Glomerular endothelial cell (primary cell): ENCODE measurements at places on chromosomes 11 and 22. TPM values are rescaled to one million over a fixed set of nuclear protein-coding genes. Genes with fewer than 3 reads are reported as not detected.

DNA sequence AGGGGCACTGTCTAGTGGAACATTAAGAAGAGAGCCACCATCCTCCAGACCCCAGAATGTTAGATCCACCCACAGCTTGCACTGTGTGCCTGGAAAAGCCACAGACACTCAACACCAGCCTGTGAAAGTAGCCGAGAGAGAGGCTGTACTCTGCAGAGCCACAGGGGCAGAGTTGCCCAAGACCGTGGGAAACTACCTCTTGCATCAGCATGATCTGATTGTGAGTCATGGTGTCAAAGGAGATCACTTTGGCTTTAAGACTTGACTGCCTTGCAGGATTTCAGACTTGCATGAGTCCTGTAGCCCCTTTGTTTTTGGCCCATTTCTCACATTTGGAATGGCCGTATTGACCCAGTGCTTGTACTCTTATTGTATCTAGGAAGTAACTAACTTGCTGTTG, 115.9 kb upstream of the CCDC179 start:
- no peak for DNase-seq

DNA sequence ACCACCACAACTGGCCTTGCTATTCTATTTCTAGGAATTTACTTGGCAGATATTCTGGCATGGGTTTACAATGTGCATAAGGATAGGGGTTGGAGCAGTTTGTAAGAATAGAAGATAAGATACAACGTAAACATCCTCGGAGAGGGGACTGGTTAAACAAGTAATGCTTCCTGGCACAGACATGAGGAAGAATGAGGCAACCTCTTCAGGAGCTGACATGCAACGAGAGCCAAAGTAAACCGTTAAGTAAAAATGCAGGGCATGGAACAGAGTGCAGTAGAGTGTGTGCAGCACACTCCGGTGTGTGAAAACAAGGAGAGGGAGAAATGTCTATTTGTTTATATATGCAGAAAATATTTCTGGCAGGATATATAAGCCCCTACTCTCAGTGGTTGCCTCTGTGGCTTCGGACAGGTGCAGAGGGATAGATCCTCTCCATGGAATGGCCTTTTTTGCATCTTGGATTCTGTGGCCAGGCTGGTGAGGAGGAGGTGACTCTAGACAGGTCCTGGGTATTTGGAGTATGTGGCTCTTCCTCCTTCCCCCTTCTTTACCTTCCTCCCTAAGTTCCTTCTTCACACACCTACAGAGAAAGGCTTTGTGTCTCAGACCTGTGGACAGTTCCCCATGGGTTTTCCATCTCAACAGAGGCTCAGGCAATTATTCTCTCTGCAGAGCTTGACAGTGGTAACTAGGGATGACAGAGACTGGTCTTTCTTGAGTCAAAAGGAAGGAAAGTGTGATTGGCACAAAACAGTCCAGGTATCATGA, 2.5 kb downstream of the RAB36 start:
- DNase-seq: no peak

DNA sequence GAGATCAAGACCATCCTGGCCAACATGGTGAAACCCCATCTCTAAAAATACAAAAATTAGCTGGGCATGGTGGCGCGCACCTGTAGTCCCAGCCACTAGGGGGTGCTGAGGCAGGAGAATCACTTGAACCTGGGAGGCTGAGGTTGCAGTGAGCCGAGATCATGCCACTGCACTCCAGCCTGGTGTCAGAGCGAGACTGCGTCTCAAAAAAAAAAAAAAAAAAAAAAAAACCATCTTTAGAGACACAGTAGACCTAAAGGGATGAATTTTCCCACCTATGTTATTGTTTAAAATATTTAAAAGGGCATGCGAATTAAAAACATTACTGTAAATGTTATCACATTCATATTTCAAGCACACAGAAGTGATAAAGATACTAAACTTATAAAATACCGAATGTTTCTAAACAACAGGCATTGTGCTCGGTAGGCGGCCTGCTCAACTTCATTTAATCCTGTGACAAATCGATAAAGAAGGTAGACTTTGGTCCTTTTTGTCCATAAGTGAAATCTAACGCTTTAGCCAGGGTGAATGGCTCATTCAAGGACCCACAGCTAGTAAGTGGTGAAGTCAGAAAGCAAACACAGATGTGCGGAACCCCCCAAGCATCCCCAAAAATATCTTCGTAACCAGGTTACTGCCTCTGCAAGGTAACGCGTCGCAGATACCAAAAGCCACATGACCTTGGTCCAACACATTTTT, 16.1 kb downstream of the NCAPD3 start:
- DNase-seq: no peak

DNA sequence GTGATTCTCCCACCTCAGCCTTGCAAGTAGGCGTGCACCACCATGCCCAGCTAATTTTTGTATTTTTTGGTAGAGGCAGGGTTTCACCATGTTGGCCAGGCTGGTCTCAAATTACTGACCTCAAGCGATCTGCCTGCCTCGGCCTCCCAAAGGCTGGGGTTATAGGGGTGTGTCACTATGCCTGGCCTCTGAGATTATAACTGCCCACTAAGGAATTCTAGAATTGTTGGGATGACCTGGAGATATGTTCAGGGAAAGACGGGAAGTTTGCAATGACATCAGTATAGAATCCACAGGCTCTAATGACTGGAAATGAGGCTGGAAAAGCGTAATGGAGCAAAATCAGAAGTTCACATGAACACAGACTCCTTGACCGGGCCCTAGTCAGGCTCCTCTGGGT, 62.2 kb downstream of the CLMP start:
- no peak for DNase-seq

ASPHD2 gene
- 2.6 and 5.4 TPM in 2 replicates for total RNA-seq

GRCh38 chr11:67349928-67350465, 3.3 kb downstream of the POLD4 start:
- DNase-seq: no peak

DNA sequence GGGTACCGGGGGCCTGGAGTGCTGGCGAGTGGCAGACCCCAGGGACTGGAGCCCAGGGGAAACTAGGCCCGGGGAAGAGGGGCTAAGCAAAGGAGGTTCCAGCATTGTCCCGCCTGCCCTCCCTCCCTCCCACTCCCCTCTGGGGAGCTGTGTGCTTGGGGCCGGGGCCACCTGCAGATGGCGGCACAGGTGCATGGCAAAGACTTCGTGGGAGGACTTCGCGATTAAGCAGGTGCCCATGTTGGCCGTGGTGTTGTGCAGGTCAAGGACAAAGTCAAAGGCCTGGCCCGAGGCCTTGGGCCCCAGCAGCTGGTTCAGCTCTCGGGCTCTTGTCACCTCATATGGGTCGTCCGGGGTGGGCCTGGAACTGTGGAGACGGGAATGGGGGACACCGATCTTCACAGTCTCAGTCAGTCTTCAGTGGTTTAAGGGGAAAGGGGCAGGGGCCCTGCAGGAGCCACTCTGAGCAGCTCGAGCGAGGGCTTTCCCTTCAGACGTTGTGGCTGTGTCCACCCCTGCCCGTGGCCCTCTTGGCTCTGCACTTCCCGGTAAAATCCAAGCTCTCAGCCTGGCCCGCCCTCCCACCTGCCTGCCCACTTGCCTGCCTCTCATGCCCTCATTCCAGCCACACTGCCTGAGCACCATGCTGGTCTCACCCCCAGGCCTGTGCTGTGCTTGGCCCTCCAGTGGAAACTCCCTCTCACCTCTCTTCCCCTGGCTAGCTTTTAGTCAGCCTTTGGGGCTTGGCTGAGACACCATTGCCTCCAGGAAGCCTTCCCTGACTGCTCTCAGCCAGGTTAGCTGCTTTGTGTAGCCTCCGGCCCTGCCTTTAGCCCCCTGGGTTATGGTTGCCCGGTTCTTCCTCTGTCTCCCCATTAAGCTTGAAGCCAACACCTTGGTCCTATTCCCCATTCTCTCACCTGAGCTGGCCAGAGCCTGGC, 4.7 kb downstream of the ACY3 start:
- DNase-seq: no peak

- DNase-seq: no peak
These were observed 16.4 kb upstream of the JAM3 start for GRCh38 chr11:134052395-134052987.

- DNase-seq: no peak
These were observed 471.5 kb downstream of the LRRC4C start for GRCh38 chr11:40987776-40988435.

GRCh38 chr11:133605482-133605881, 73.2 kb upstream of the OPCML start:
- DNase-seq: no peak

GRCh38 chr11:36312611-36313472, 16.8 kb downstream of the PRR5L start:
- DNase-seq: no peak

ZBTB16 gene
- 6.9 and 10.9 TPM in 2 replicates for total RNA-seq

GRCh38 chr11:87491381-87491780, 453.6 kb downstream of the TMEM135 start:
- no peak for DNase-seq

GRCh38 chr11:110431051-110431672, 1.4 kb downstream of the FDX1 start:
- no peak for DNase-seq

DNA sequence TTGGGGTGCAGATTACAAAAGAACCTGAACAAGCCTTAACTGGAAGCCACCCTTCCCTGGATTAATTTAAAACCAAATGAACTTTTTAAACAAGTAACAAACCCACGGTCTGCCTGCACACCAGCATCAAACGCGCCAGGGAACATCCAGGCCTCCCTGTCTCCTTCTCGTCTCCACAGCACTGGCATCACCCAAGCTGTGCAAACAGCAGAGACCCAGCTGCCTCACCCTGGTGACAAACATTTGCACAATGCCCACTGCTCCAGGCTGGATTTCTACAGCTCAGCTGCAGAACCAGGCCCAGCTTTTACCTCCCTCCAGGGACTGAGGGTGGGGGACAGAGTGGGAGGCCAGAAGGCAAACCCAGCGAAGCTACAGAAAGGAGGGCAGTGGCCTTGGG, 7.0 kb downstream of the RPL3 start:
- DNase-seq: no peak

- DNase-seq: no peak
These were observed 20.5 kb upstream of the TP53I11 start for GRCh38 chr11:44971185-44971584.

GRCh38 chr11:83744620-83745192, 458.5 kb upstream of the CCDC90B start:
- no peak for DNase-seq

CD81 gene
- total RNA-seq: 463 and 733 TPM in 2 replicates

DNA sequence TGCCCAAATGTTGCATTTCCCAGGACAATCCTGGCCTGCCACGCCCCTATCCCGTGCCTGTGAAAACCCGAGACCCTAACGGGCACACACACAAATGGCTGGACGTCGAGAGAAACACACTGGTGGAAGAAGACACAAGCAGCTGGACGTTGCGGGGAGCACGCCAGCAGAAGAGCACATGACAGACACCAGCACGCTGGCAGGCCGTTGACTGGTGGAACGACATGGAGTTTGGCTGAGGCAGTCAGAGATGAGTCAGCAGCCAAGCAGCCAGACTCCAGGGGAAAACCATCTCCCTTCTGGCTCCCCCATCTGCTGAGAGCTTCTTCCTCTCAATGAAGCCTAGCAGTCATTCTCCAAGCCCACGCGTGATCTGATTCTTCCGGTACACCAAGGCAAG, 606.7 kb upstream of the LRRC4C start:
- no peak for DNase-seq

DNA sequence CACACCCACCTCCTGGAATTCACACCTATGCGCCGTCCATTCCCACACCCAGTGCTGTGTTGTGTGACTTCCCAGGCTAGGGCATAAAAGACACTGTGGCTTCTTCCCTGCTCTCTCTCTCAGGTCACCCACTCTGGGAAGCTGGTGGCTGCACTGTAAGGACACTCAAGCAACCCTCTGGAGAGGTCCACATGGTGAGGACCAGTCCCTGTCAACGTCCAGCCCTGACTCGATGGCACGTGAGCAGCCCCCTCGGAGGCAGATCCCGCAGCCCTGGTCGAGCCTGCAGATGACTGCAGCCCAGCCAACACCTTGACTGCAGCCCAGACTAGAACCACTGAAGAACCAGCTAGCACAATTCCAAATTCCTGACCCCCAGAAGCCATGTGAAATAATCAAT, 16.2 kb downstream of the CBX7 start:
- DNase-seq: no peak

DNA sequence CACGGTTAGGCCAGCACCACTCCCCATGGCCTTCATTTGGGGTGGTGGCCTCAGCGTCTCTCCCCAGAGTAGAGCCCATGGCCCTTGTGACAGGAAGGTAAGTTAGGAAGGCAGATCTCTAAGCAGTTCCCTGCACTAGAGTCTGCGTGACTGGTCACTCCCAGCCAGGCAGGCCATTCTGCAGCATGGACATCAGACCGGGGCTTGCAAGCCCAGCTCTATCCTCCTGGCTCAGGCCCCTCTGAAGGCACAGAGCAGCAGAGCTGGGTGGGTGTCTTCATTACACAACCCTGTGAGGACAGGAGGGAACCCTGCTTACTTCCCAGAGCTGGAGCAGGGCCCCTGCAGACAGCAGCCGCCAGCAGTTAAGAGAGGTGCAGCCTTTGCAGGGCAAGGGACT, 77.3 kb downstream of the PIWIL3 start:
- no peak for DNase-seq

OR8H1 gene
- not detected in 2 replicates for total RNA-seq

NPTXR gene
- total RNA-seq: 1.1 and 3.7 TPM in 2 replicates

OR4C11 gene
- not detected in 2 replicates for total RNA-seq
